Foreskin fibroblast (primary cell): ENCODE measurements at places on chromosomes 4 and X.
A peak's percentile ranks its signal among the peaks of the same experiment; 100 is the strongest.

DNA sequence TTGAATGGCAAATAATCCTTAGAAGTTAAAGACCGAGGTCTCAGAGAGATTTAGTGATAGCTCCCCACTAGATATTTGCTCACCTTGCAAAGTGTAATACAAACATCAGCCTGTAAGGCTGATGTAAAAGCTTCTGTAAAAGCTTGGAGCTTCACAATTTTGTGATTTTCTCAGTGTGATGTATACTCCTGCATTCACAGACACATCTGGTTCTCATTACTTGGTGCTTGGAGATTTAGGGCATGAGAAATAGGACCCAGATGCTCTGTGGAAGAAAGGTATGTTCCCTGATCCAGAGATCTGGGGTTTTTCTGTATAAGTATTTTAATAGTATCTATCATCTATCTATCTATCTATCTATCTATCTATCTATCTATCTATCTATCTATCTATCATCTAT lies 1664.3 kb downstream of the C4orf33 start:
- DNase-seq = no peak

DNA sequence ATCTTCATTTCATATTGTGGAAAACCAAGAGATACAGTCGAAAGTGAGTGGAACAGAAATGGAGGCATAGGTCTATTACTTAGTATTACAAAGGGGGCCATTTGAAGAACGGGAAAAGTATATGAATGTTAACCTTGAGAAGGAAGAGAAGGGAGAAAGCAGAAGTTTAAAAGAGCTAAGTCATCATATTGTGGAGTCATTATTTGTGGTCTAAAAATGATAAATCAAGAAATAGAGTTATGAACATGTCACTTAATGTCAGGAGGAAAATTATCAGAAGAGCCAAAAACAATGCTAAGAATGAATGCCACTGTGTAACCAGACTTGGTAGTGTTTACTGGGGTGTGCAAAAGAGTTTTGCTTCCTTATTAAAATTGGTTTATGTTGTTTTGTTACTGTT lies 589.5 kb upstream of the LCORL start:
- no peak for DNase-seq

- DNase-seq = peak; percentile 27
These were observed 50.3 kb downstream of the HTRA3 start for GRCh38 chr4:8319731-8320385.

DNA sequence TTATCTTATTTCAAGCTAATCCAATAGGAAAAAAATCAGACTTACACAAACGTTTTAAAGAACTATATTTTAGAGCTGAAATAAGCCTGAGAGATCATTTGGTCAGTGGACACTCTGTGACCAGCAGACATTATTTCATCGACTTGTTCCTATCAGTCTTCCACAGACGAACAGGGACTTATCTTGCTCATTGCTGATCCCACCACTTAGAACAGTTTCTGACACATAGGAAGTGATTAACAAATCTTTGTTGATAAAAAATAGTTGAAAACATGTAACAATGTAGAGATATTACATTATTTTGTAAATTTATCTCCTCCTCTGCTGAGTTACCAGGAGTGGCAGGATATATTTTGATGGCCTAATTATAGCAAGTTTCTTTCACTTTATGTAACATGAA lies 65.8 kb downstream of the TAPT1 start:
- DNase-seq = no peak

- DNase-seq = no peak
These were observed 135.2 kb upstream of the TSPAN5 start for GRCh38 chr4:98793658-98794057.

GRCh38 chr4:15779306-15779705 lies 1.2 kb downstream of the CD38 start:
- peak; percentile 51 for DNase-seq

GRCh38 chr4:41541687-41542094 lies 3.7 kb downstream of the LIMCH1 start:
- DNase-seq = peak; percentile 15

GRCh38 chr4:15852524-15852923 lies 74.4 kb downstream of the CD38 start:
- DNase-seq = no peak

GRCh38 chrX:87160435-87161010 lies 357.1 kb upstream of the KLHL4 start:
- DNase-seq = no peak

DNA sequence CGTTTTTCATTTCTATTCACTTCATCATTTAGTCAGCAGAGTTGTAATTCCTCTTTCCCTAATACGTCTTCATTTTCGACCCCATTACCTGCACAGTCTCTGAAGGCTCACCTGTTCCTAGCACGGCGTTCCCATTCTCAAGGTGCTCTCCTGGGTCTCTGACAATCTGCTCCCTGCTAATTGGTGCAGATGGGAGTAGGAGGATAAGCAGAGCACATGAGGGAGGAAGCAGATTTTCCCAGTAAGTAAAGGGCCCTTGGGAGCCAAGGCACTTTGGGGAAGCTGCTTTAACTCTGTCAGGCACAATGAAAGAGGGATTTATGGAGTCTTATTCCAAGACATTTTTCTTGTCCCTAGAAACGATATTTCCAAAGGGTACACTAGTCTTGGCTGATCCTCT lies 466.4 kb downstream of the STIM2 start:
- no peak for DNase-seq

DNA sequence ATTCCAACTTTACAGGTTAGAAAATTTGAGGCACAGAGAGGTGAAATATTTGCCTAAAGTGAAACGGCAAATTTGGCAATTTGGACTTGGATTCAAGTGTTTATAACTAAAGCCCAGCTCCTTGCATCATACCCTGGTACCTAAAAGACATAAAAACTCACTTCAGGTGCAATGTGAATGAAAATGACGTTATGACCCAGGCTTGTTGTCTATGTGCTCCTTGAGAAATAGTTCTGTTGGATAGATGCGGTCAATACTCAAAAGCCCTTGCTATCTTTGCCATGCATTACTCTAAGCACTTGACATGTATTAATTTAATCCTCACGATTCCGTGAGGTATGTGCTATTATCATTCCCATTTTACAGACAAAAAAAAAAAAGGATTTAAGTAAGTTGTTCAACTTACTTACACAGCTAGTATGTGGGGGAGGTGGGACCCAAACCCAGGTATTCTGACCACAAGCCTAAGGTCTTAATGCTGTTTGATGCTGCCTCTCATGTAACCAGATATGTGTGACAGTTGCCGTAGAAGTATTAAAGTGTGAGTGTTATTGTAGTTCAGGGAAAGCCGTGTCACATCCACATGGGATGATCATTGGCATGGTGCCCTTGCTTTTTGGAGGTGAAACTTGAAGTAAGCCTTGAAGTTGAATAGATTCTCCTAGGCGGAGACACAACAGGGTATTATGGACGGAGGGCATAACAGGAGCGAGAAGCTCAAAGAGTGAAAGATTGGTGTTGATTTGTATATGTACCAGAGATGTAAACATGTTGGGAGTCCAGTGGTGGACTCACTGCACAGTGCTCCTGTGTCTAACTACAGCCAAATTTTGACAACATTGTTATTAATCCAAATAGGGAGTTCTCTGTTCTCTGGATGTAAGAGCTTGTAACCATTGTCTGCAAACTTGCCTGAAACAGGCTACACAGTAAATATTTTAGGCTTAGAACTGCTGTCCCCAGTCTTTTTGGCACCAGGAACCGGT lies 3.1 kb downstream of the SCML1 start:
- DNase-seq = no peak

- peak; percentile 49 for DNase-seq
These were observed 79.8 kb downstream of the ADAMTS3 start for GRCh38 chr4:72489267-72489666.

GRCh38 chrX:129510331-129510730 lies 13.0 kb downstream of the SMARCA1 start:
- DNase-seq = no peak

DNA sequence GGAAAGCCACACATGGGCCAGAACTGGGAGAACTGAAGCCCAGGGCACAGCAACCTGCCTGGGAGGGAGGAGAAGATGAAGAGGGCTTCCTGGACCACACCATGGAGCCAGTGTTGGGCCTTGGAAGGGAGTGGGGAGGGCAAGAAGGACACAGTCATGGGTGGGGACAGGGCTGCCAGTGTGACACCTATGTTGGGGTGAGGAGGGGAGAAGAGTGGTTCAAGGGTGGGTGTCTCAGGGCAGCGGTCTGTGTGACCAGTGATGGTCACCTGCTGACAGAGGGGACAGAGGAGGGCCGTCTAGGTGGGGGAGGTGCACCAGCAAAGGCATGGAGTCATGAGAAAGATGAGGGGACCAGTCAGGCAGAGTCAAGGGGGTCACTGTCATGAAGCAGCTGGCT lies 13.8 kb downstream of the MAGED2 start:
- DNase-seq = no peak

DNA sequence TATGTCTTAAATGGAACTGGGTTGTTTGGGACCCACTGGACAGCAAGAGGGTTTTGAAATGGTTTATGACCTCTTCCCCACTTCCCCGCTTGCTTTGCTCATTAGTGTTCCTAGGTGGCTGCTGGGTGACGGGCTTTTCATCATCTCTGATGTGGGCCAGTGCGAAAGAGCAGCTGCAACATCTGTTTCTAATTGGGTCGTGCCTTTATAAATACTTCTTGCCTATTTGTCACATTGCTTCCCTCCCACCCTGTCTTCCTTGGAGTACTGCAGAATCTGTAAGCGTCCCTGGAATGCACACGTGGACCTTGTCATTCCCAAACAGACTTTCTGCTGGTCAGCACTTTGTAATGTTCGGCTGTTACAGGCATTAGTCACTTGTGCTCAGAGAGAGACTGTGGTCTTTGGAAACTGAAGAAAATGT lies 35.2 kb downstream of the SEPTIN11 start:
- DNase-seq = peak; percentile 99

GRCh38 chr4:163395758-163396157 lies 52.1 kb downstream of the NPY5R start:
- no peak for DNase-seq

DNA sequence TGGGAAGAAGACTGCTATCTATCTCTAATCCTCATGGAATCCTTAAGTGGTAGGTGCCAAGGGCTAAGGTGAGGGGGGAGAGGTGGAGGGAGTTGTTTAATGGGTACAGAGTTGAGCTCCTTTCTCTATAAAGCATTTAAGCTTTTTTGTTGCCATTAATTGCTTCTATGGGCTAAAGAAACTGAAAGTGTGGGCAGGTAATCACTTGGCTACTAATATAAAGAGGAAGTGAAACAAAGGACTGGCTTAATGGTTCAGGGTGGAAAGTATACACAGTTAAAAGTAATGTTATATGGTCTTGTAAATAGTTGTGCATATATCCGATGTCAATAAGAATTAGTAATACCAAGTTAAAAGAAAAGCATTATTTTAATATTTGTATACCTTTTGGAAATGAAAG lies 83.9 kb downstream of the POLA1 start:
- DNase-seq = no peak

DNA sequence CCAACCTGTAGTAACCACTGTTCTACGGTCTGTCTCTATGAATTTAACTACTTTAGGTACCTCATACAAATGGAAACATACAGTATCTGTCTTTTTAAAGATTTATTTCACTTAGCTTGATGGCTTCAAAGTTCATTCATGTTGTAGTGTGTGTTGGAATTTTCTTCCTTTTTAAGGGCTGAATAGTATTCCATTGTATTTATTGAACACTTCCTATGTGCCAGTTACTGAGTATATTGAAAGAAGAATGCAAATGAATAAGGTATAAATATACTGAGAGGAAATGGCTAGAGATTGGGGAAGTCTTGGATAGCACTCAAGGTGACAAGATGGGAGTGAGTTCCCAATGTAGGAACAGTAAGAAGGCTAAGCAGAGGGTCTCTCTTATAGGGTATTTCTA lies 17.3 kb downstream of the TBC1D19 start:
- no peak for DNase-seq

GRCh38 chr4:176641237-176641636 lies 151.5 kb downstream of the VEGFC start:
- DNase-seq = no peak

DNA sequence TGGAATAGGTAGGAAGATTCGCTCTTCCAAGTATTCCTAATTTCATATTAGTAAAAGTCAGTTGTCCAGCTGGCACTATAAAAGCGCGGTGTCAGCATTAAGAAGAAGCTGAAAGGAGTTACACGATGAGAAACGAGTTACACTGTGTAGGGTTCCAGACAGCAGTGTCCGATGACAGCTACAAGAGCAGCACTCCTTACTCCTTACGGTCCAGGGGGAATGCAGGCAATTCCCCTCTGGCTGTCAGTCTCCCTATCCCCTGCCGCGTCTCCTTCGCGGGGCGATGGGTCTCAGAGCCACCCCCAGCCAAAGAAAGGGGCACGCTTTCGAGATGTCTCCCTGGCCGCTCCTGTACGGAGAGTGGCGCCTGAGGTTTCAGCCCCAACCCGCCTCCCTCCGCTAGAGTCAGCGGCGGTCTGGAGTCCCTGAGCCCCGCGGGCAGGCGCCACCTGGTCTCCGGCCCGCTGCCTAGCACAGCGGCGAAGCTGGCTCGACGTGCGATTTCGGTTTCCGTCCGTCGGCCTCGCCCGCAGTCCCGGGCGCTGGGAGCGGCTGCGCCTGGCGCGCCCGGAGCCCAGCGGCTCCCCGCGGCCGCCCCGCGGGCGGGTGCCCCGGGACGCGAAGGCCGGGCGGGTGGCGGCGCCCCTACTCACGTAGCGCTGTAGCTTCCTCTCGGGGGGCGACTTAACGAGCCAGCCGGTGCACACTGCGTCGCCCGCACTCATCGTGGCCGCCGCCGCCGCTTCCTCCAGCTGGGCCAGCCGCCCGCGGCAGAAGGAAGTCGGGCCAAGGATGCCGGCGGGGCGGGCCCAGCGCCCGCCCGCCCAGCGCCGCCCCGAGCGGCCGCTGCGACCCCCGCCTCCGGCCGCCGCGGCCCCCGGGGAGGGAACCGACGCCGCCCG lies at the start of gene GAB3:
TSS of gene GAB3 (minus strand) at position 777 of the 902 bp plus-strand sequence. CDS start at position 725, 52 bp downstream.
- peak; percentile 43 for DNase-seq

DNA sequence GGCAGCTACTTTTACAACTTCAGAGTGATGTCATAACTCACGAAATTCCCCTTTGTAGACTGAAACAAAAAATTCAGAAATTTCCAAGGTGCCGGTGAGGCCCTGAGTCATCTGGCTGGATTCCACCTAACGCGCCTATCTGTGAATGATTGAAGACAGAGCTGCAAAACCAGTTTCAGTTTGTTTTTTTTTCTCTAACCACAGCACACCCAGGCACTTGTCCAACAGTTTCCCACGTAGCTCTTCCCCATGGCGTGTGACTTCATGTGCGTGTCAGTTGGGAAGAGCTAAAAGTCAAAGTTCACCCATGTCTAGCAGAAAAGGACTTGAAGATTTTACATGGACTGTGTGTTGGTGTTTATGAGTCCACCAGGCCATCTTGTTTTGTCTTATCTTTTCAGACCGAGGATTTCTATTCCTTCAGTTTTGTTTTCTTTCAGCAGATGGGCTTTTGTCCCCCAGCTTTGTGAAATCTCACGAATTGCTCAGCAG lies 16.4 kb downstream of the TCEANC start:
- DNase-seq = peak; percentile 71

DNA sequence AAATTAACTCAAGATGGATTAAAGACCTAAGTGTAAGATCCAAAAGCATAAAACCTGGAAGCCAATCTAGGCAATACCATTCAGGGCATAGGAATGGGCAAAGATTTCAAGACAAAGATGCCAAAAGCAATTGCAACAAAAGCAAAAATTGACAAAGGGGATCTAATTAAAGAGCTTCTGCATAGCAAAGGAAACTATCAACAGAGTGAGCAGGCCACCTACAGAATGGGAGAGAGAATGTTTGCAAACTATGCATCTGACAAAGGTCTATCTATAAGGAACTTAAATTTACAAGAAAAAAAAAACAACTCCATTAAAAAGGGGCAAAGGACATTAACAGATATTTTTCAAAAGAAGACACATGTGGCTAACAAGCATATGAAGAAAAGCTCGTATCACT lies 171.9 kb downstream of the RAB28 start:
- DNase-seq = no peak

- no peak for DNase-seq
These were observed 46.1 kb downstream of the MID1IP1 start for GRCh38 chrX:38847206-38847902.

- no peak for DNase-seq
These were observed 30.1 kb downstream of the MYOZ2 start for GRCh38 chr4:119165767-119166166.
